ENCODE measurements at places on chromosomes 11 and 22. TPM values are rescaled to one million over a fixed set of nuclear protein-coding genes. Genes with fewer than 3 reads are reported as not detected.

DNA sequence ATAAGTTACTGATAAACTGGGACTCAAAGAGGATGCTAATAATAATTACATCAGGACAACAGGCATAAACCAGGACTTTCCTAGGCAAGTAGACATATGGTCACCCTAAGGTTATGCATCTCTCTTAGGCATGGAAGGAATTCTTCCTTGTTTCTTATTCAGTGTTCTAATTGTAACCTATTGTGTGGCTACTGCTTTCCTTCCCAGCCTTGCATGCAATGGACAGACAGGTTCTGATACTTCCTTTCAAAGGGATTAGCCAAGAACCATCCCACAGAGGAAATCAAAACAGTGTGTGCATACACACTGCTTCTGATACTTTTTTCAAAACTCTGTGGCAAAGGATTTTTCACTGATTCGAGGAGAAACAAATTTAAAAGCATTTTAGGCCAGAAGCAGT, 48.3 kb downstream of the RRAS2 start:
- DNase-seq: no peak

DNA sequence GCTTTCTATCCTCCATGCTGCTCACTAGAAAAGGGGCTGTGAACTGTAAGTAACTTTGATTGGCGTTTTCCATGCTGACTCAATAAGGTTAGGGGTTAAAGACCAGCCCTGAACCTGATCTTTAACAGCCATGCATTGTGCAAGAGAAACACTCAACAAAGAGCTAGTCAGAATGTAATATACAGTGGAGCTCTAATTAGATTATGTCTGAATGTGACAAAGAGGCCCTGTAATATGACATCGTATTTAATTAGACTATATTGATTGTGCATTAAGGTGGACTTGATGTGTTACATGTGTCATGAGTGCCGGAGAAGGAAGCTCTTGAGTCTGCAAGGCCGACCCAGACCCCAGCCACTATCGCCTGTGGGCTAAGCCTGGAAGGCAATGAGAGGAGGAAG, 70.5 kb downstream of the PKNOX2 start:
- DNase-seq: no peak

DNA sequence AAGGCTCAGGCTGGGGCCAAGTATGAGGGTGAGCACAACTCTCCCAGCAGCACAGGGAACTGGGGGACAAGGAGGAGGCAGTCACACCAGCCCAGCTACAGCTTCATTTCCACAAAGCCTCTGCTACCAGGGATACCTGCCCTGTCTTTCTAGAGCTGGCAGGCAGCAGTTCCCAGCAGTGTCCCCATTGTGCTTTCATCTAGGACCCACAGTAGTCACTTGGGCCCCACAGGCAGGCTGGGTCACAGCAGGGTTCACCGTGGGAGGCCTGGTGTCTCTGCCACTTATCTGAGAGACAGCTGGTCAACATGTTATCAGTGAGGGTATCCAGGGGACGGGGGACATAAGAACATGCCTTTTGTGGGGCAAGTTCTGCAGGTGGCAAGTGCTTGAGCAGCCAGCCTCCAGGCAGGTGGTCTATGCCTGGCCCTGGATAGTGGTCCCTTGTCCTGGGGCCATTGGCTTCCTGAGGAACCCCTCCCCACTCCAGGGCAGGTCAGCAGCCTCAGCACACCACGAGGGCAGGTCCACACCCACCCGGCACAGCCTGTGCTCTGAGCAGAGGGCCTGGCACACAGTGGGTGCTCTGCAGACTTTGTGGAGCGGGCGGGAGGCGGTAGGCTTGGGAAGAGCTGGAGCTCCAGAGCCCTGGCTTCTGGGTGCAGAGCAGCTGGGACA, 29.9 kb downstream of the GNAZ start:
- DNase-seq: no peak

DNA sequence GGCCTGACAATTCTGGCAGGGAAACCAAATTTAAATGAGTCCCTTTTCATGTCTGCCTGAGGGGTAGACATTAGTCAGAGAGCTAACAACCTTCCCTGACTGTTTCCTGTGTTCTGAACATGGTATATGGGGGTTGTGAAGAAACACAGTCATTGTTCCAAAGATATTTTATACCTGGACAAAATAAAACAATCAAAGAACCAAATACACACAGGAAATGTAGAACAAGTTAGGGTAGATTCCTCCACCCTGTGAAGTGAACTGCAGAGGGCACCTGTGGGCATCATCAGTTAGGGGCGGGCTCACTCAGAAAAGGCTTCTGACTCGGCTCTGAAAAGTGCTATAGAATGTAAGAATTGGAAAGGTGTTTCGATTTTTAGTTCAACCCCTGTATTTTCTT, 231.9 kb upstream of the CADM1 start:
- no peak for DNase-seq

Gene TMPRSS4
- total RNA-seq: not detected

GRCh38 chr22:27865496-27865895, 53.6 kb downstream of the PITPNB start:
- DNase-seq: no peak

DNA sequence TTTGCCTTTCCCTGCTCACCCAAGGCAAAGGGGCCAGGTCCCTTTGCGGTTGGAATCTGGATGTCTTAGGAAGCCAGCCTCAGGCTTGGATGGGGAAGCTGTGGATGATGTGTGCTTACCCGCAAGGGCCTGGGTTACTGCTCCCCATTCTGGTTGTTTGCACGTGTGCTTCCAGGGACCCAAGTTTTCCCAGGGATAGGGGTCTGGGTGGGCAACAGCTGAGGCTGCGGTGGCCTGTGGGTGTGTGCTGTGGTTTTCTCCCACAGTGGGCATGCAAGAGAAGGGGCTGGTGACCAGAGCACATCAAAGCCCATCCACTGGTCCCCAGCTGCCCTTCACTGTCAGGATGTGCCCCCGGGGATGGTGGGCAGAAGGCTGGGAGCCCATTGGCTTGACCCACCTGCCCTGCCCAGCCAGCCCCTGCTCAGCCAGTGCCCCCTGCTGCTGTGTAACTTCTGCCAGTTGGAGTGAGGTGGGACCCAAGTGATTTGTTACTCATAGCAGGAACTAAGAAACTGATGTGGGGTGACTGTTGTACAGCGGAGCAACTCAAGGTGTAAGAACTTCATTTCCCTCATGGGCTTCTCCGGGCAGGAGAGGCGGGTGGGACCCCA, 3.3 kb downstream of the CAPN5 start:
- DNase-seq: peak; percentile 21

GRCh38 chr11:33545931-33546330, 154.7 kb downstream of the C11orf91 start:
- DNase-seq: no peak

DNA sequence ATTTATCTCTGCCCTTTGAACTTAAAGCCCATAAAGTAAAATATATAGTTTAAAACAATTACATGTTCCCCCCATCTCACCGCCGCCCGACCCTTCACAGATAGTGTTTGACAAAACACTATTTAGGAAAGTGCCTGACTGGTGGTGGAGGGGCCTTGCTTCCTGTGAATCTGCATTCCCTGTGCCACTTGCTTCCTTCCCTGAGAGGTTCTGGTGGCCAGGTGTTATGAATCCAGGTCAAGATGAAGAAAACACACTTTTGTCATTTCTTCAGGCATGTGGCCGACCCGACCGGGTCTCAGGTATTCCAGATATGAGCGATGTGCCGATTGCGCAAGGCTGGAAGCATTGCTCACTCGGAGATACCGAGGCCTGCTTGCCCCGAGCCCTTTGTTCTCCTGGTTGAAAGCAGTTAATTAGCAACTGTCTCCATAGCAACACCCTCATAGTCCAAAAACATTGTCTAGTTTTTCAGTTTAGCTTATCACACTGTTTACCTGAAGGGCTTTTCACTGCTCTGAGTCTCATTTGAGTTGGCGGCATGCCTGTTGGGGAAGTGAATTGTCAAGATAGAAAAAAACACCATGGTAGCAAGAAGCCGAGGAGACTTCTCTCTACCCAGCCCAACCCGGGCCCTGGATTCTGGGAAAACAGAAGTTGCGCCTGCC, 128.3 kb downstream of the TEAD1 start:
- no peak for DNase-seq

Gene WT1
- total RNA-seq: 0.15 TPM

Gene ZBED4
- 23.0 TPM for total RNA-seq

GRCh38 chr11:87036756-87037449, 831 bp upstream of the TMEM135 start:
- DNase-seq: no peak

Gene CNGA4
- 0.20 TPM for total RNA-seq

- no peak for DNase-seq
Measured at GRCh38 chr11:17745023-17745772, 10.6 kb downstream of the KCNC1 start.

- no peak for DNase-seq
Measured at GRCh38 chr22:46947516-46948257, 185.2 kb downstream of the TBC1D22A start.

GRCh38 chr11:13494051-13494450, 1.7 kb downstream of the PTH start:
- no peak for DNase-seq

DNA sequence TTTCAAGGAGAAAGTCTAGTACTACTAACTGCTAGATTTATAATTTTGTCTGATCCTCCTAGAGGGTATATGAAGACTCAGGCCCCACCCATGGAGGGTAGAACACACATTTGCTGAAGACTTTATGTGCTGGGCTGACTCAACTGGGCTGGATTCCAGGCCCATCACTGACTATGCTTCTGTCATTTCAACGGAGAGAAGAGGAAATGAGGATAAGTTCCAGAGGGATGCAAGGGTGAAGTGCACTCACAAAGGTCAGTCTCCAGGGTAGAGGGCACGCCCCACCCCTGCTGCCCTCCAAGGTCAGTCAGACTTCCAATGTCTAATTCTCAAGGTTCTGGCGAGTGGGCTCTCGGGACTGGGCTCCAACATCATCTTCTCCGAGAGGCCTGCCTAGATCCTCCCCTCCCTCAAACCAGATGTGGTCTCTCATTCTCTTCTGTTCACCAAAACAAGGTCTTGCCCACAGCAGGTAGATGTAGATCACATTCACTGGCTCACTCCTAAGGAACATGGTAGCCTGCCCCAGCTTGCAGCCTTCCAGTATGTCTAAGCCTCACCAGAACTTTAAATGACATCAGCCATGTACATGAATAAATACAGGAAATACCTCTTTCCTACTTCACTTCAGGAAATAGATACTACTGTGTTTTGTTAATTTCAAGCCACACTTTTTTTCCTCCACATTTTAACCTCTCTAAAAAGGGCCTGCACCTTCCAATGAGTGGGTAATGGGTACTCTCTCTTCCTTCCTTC, 7.3 kb upstream of the C11orf86 start:
- no peak for DNase-seq

Gene ROBO4
- not detected for total RNA-seq

Gene INSC
- not detected for total RNA-seq

Gene MISFA
- total RNA-seq: 2.8 TPM

DNA sequence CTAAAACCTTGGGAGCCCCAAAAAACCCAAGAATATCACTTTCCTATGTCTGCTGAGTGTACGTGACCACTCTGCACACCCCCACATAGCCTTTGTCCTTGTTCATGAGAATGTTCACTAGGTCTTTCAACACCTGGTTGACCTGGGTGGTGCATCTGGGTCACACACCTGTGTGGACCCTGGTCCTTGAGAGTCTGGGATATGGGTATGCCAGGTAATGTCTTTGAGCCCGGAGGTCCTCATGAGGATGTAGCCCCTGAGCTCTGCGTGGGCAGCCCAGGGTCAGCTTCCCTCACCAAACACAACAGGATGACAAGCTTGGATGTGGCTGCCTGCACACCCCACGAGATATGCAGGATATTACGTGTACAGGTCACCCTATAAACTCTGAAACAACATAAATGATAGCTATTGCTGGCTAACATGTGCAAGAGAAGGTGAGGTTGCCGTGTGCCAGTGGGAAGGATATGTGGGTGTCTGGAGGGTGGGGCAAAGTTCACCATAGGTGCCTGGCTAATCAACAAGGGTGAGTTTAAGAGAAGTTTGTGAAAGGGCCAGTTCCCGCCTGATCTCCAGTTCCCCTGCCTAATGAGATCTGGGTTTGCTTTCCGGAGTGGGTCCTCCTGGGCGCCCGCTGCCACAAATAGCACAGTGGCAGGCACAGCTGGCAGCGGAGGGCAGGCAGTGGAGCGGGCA, 1.4 kb upstream of the PPARA start:
- no peak for DNase-seq

DNA sequence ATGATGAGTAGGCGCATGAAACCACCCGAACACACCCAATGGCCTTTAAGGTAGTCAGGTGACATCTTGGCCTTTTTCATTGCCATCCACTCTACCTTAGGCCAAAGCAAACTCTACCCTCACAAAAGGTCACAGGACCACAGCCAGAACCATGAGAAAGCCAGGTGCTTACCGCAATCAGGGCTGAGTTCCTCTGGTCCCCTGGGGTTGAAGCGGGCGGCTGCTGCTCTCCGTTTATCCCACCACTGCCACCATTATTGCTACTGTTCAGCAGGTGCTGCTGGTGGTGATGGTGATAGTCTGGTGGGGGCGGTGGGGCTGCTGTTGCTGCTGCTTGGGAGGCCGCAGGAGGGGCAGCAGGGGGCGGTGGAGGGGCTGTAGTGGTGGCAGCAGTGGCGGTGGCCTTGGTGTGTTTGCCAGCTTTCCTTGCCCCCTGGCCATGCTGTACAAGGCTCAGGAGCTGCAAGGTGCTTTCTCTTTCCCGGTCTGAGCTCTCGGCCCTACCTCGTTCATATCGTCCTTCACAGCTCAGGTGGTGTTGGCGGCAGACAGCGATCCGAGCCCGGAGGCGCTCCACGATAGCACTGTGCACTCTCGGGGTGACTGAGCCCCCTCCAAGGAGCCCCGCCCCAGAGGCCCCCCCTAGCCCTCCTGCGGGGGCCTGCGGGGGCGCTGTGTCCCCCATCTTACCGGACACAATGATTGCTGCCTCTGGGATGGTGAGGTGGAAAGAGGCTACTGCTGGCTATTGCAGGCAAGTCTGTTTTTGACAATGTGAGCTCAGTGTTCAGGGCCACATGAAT, 1.6 kb downstream of the MAML2 start:
- peak; percentile 61 for DNase-seq

- DNase-seq: no peak
Measured at GRCh38 chr11:121206810-121207209, 85.8 kb upstream of the SC5D start.

DNA sequence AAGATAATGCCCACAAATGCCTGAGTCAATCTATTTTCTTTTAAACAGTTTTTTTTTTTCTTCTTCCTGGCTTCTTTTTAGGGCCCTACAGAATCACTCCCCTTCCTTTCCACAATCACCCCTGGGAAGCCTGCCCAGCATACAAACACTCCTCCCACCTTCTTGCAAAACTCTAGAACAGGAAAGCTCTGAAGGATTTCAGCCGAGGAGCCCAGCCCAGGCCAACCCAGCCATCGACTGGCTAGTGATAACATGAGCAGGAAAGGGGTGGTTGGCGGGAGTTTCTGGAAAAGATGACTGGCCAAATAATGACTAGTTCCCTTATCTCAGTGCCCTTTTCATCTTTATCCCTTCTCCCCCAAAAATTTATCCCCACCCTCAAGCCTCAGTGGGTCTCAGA, 68.2 kb downstream of the USP35 start:
- DNase-seq: no peak

Gene CDC42EP1
- total RNA-seq: 23.0 TPM

DNA sequence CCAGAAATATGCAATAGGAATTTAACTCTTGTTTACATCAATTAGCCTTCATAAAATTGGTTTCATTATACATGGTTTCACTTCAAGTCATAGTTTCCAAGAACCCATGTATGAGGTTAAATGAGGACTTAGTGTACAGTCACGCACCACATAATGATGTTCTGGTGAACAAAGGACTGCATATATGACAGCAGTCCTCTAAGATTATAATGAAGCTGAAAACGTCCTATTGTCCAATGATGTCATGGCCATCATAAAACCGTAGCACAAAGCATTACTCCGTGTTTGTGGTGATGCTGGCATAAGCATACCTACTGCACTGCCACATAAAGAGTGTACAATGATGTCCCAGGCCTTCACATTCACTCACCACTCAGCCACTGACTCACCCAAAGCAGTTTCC, 31.1 kb downstream of the SMCO4 start:
- DNase-seq: no peak

- DNase-seq: no peak
Measured at GRCh38 chr22:47994045-47994444, 1231.6 kb downstream of the TBC1D22A start.

All from H9 (cell line).